ENCODE measurements at places on chromosomes 3 and 15.

- DNase-seq = no peak
Observed at GRCh38 chr3:48569400-48569799, 5.8 kb upstream of the UCN2 start.

DNA sequence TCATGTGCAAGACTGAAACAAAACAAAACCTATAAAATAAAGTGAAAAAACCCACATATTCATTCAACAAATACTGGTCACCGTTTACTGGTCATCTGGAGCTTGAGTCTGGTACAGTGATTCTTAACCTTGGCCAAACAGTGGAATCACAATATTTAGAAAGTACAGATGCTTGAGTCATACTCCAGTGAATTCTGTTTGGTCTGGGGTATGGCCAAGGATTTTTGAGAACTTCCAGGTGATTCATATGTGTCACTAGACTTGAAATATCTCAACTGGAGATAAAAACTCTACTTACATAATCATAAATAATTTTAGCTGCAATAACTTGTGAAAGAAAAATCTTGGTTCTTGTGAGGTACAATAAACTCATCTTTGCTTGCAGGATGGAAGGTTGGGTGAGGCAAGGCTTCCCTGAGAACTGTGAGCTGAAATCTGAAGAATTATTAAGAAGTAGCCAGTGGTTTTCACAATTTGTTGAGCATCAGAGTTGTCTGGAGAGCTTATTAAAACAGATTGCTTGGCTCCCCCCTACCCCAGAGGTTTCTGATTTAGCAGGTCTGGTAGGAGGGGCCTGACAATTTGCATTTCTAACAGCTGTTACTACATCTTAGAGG lies 9.6 kb downstream of the NEK11 start:
- no peak for DNase-seq

DNA sequence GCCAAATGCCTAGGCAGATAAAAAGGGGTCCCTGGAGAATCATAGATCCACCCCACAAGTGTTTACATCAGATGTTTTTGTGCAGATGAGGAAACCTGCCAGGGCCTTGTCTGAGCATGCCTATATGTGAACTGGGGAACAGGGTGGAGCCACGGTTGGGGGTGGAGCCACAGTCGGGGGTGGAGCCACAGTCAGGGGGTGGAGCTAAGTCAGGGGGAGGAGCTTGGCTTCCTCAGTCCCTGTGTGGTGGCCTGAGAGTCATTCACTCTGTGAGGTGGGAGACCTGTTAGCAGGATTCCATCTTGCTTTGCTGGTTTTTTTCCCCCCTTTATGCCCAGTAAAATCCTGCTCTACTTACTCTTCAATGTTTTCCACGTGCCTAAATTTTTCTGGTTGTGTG lies 57.8 kb upstream of the TGFBR2 start:
- DNase-seq = no peak

DNA sequence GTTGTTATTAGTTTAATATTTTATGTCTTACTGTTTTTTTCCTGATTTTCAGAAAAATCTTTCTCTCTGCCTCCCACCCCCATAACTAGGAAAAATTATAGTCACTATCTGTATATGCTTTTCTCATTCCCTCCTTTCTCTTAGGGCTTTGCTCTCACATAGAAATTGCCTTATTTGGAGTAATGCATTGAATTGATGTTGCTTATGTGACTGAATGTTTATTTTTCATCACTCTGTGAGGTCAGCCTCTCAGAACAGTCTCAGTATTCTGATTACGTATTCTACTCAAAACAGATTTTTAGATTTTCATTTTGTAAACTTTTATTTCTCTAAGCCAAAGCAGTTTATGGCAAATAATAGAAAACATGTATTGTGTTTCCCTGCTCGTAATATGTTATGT lies 121.0 kb downstream of the SLMAP start:
- no peak for DNase-seq

DNA sequence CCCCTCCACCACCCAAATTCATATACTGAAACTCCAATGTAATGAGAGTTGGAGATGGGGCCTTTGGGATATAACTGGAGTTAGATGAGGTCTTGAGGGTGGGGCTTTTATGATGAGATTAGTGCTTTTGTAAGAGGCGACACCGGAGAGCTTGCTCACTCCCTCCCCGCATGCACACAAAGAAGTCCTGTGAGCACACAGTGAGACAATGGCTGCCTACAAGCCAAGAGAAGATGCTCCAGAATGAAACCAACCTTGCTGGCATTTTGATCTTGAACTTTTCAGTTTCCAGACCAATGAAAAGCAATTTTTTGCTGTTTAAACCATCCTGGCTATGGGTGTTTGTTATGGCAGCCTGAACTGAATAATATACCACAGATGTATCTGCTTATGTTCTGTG lies 109.0 kb downstream of the SAMMSON start:
- DNase-seq = no peak

GRCh38 chr15:88658972-88659931 lies 20.4 kb downstream of the ISG20 start:
- no peak for DNase-seq

GRCh38 chr3:36124118-36124796 lies 256.0 kb upstream of the STAC start:
- DNase-seq = peak; percentile 11

- no peak for DNase-seq
Observed at GRCh38 chr3:121601212-121601812, 8.1 kb downstream of the FBXO40 start.

DNA sequence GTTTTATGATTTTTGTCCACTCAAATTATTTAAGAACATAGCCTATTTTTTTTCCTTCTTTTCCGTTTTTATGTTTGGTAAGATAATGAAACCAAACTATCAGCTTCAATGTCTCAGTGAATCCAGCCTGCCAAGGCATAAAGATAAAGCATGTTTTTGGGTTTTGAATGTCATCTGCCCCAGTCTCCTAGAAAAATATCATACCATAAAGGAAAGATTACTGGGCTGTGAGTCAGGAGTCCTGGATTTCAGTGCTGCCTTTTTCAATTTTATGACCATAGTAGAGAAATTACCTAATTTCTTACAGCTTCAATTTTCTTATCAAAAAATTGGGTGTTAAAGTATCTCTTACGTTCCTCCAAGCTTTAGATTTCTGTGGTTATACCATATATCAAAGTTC lies 87.5 kb downstream of the GAP43 start:
- no peak for DNase-seq

GRCh38 chr15:68609629-68610028 lies 30.8 kb downstream of the CORO2B start:
- DNase-seq = no peak

DNA sequence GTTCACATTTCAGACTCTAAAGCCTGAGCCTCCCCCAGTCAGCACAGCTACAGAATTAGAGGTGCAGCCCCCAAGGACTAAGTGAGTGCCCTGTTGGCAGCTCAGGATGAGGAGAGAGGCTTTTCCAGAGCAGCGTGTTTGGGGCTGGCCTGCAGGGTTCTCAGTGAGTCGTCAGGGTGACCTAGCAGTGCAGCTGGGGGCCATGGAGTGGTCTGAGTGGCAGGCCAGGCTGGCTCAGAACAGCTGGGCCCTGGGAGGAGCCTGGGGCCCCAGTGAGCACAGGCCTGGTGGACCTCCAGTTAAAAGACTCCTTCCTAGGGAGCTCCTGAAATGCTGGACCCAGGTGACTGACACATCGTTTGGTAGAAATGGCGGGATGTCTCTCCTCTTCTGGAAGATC lies 108.3 kb downstream of the SLC49A4 start:
- no peak for DNase-seq

DNA sequence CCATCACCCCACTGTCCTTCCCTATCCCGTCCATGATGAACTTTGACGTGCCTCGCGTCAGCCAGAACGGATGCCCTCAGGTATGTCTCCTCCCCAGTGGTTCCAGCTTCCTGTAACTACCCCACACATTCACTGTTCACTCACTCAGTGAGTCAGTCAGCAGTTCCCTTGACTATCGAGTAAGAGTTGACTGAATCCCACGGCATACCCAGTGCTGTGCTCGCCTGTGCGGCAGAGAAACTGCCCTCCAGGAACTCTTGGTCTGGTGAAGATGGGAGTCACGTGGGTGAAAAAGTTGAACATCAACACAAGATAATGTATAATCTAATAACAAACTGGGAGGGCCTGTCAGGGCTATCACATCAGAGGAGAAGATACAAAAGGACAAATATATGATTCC lies 36.7 kb downstream of the CCDC33 start:
- DNase-seq = no peak

DNA sequence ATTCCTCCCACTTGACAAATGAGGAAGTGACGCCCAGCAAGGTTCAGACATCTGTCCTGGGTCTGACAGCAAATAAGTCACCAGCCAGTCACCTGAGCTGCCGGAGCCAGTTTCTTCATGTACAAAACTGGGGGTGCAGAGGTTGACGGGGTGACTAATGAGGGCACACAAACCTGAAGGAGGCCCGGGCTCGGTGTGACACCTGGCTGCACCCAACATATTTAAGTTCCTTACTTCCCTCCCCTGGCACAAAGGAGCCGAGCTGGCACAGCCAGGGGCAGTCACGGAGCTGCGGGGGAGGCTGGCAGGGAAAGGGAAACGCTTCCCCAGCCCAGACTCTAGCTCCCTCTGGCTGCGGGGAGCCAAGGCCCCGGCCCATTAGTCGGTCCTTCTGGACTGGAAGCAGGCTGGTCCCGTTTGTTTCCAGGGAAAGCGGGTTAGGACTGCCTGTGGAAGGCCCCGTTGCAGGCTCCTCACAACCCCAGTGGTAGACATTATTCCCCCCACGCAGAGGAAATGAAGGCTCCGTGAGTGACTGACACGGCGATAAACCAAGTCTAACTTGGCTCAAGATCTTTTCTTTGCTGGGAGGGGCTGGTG lies 2.3 kb downstream of the FBXL22 start:
- peak; percentile 57 for DNase-seq
